ENCODE measurements at places on chromosomes 2 and 18.

GRCh38 chr2:12416600-12416999 lies 300.1 kb upstream of the TRIB2 start:
- peak; percentile 32 for DNase-seq

- DNase-seq, result no peak
Observed at GRCh38 chr2:127173057-127173456, 47.0 kb downstream of the CYP27C1 start.

DNA sequence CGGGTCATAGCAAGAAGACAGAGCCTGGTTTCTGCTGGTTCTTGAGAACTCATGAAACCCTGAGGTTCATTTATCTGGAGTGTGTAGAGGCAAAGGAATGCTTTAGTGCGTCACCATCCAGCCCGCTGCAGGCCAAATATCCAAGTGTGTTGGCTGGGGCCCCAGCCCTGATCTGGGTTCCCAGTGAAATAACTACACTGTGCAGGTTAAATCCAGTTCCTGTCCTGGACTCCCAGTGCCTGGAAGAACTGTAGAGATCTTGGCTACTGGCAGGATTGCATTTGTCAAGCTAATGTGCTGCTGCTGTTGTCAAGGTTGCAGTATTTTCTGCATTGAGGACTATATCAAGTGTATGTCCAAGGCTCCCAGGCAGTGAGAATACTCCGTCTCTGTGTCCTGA lies 89.9 kb downstream of the MAPK4 start:
- DNase-seq, result no peak

DNA sequence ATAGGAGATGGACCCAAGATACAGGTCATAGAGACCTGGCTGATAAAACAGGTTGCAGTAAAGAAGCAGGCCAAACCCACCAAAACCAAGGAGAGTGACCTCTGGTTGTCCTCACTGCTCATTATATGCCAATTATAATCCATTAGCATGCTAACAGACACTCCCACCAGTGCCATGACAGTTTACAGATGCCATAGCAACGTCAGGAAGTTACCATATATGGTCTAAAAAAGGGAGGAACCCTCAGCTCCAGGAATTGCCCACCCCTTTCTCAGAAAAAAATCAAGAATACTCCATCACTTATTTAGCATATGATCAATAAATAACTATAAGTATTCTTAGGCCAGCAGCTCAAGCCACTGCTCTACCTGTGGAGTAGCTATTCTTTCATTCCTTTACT lies 574.7 kb upstream of the ID2 start:
- no peak for DNase-seq

DNA sequence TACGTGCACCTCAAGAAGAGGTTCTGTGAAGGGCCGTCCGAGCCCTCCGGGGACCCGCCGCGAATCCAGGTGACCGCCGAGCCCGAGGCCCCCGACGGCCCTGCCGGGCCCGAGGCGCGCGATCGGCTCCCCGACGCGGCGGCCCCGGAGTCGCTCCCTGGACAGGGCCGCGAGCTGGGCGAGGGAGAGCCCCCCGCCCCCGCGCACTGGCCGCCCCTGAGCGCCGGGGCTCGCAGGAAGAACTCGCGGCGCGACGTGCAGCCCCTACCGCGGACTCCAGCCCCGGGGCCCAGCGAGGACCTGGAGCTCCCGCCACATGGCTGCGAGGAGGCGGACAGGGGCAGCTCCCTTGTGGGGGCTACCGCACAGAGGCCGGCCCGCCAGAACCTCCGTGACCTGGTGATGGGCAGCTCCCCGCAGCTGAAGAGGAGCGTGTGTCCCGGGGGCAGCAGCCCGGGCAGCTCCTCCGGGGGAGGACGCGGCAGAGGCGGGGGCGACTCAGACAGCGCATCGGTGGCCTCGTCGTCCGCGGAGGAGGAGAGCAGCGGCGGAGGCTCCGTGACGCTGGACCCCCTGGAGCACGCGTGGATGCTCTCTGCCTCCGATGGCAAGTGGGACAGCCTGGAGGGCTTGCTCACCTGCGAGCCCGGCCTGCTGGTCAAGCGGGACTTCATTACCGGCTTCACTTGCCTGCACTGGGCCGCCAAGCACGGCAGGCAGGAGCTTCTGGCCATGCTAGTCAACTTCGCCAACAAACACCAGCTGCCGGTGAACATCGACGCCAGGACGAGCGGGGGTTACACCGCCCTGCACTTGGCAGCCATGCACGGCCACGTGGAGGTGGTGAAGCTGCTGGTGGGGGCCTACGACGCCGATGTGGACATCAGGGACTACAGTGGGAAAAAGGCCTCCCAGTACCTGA lies 812 bp downstream of the SOWAHC start:
- no peak for DNase-seq

GRCh38 chr2:222299906-222300725 lies 1.3 kb upstream of the PAX3 start:
- no peak for DNase-seq

GRCh38 chr2:57598551-57598950 lies 448.1 kb upstream of the VRK2 start:
- no peak for DNase-seq

GRCh38 chr2:105187531-105187930 lies 54.0 kb upstream of the GPR45 start:
- no peak for DNase-seq

- no peak for DNase-seq
Observed at GRCh38 chr2:147884830-147885229, 40.0 kb downstream of the ACVR2A start.

- DNase-seq, result no peak
Observed at GRCh38 chr2:47664817-47665216, 118.1 kb upstream of the MSH6 start.

DNA sequence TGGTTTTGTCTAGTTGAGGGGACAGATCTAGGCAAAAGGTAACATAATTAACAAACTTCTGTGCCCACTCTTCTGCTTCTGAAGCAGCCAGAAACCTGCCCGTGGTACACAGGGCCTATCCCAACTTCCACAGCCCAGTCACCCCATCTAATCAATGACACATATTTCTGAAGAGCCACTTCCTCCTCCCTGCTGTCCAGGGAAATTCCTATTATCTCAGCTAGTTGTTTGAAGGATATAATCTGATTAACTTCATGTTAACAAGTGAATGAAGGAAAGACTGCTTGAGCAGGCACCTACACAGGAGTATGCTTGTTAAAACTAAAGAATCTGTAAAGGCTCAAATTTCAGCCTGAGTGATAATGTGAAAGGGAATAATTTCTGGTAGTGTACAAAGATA lies 61.4 kb downstream of the CCDC148 start:
- DNase-seq, result no peak

GRCh38 chr2:46951290-46952064 lies 35.9 kb upstream of the MCFD2 start:
- no peak for DNase-seq

GRCh38 chr18:59149416-59149815 lies 9.7 kb downstream of the SEC11C start:
- DNase-seq, result no peak

DNA sequence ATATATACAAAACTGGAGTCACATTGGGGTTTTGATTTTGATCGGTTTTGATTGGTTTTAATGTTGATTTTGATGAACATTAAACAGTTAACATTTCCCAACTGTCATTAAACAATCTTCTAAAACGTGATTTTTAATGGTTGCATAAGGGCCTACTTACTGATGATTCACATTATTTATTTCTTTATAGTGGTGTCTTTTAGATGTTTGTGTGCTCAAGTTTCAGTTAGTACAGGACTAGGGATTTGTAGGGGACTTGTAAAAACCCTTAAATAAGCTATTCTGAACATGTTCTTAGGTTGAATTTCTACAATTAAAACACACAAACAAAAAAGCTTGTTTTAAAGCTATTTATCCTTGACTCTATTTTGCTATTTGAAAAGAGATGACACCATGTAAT lies 61.6 kb downstream of the TTC21B start:
- DNase-seq, result no peak

DNA sequence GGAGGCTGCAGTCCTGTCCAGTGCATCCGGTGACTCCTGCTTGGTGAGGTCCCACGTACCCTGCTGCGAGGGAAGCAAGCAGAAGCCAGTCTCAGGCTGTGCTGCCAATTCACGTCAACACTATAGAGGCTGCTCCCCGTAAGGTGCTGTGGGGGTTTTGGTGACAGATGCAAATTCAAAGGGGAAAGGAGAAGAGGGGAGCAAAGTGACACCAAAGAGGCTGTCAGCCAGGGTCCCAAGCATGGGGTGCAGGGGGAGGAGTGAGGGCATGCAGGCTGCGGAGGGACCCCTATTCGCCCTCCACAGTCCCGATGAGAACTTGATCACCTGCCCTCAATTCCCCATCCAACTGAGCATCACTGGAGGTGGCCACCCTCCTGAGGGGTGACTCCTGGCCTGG lies 179.4 kb upstream of the HS6ST1 start:
- no peak for DNase-seq

- no peak for DNase-seq
Observed at GRCh38 chr2:5287558-5288334, 404.4 kb upstream of the SOX11 start.

DNA sequence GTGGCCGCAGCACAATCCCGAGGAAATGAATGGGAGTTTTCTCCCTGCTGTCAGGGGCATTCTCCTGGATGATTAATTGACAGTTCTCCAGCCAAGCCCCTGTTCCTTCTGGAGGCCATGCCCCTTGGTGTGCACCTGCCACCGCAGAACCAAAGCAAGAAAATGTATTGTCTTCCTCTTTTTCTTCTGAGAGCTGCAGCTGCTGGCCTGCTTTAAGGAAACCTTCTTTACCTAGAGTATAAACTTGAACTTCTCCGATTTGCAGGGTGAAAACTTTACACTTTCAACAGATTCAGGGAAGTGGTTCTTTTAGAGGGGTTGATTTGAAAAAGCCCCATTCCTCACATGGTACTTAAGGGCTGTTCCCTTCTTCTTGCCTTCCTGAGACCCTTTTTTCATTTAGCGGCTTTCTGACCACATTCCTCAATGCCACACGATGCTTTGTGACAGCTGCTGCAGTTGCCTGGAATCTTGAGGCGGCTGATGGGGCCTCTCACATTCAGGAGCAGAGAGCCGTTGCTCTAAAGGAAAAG lies 402.8 kb downstream of the TXNL1 start:
- DNase-seq, result no peak

GRCh38 chr2:106142683-106143082 lies 51.4 kb downstream of the UXS1 start:
- DNase-seq, result no peak

DNA sequence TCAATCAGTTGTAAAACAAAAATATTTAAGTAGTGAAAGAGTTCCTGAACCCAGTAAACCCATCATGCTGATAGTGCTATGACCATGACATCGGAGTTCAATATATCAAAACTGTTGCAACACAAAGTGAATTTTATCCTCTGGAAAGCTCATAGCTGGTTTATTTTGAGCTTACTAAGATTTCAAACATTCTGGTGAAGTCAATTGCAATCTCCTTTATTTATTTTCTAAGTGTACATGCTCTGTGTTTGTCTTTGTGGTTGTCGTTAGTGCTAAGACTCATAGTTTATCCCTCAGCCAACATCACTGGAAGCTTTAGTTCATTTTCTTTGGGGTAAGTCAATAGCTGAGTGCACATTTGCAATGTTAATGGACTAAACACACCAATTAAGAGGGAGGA lies 91.9 kb downstream of the QPCT start:
- no peak for DNase-seq

DNA sequence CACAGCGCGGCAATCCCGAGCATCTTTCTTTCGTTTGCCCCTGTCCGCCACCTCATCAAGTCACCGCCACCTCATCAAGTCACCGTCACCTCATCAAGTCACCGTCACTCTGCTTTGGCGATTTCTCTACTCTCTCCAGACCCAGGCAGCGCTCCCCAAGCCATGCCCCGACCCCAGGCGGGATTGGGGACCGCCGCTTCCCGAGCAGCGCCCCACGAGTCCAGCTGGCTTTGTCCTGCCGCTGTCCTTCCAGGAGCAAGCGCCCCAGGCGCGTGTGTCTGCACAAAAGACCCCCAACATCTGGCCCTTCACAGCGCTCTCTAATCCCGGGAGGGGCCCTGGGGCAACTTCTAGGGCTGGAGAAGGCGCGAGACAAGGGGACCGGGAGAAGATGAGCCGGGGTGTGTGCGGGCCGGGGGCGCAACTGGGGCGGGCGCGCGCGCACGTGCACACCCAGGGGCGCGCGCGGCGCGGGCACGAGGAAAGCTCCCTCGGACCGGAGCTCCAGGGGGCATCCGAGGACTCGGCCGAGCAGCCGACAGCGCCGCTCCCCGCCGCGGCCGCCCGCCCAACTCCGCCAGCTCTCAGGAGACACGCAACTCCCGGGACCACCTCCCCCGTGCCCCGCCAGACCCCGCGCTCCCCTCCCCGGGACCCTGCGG lies 633 bp upstream of the RNF152 start:
- DNase-seq, result no peak

DNA sequence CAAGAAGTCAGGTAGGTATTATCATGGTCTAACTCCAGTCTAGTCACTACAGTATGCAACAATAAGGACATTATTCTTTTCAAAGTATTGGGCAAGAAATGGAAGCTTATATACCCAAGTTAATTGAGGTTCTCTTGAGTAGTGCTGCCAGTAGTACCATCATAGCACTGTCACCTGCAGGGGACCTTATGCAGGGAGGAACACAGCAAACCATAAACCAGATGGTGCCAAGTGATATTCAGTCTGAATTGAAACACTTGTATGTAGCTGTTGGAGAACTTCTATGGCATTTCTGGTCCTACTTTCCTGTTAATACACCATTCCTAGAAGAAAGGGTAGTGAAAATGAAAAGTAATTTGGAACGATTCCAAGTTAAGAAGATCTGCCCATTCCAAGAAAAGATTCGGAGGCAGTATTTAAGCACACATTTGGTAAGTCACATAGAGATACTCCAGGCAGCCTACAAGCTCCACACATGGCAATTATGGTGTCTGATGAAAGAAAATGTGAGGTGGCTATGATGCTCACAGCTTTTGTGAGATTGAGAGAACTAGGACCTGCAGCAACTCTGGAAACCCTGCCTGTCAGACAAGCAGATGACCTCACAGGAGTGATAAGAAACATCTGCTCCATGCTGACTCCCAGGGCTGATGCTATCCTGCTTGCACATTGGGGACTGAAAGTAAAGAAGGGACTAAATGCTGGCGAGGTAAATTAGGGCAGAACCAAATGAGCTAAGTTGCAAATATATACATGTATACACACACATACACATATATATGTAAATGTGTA lies 174.7 kb downstream of the MC4R start:
- no peak for DNase-seq

- no peak for DNase-seq
Observed at GRCh38 chr2:216742411-216742810, 47.1 kb upstream of the IGFBP5 start.

- no peak for DNase-seq
Observed at GRCh38 chr2:49226360-49226759, 72.0 kb upstream of the FSHR start.

GRCh38 chr2:73239776-73240175 lies 5.7 kb downstream of the CCT7 start:
- DNase-seq, result no peak

DNA sequence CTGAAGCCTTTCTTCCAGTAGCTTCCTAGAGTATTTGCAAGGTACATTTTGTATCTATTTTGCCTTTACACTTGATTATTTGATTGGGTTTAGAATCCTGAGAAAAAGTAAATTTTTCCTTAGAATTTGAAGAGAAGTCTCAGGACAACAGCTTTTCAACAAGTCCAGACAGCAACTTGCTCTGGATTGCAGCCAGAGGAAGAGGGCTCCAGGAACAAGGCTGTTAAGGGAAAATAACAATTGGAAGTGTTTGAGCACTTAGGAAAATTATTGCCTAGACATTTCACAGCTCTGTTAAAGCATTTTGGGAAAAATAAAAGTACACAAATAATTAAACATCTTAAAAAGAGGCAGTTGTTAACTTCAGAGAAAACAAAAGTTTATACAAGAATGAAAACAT lies 58.3 kb upstream of the RAPGEF4 start:
- DNase-seq, result no peak

Measured in stimulated activated CD8-positive, alpha-beta memory T cell treated with anti-CD3 and anti-CD28 coated beads, Interleukin-2, amount 100 ng/mL, for 1 hour (primary cell).